Activated CD4-positive, alpha-beta T cell treated with anti-CD3 and anti-CD28 coated beads, Interleukin-2, amount 10 ng/mL, durations not matched to agents 24 days and 14 days (primary cell): ENCODE measurements at places on chromosomes 5 and 9. TPM values are rescaled to one million over a fixed set of nuclear protein-coding genes. Genes with fewer than 3 reads are reported as not detected.

Gene CACFD1
- total RNA-seq = 0.40 and 0.70 TPM in 2 replicates

Gene PGM5
- not detected in 2 replicates for total RNA-seq

Gene AK1
- 18.0 and 19.9 TPM in 2 replicates for total RNA-seq

Gene C9orf57
- not detected in 2 replicates for total RNA-seq

Gene NRARP
- total RNA-seq = 12.9 and 13.4 TPM in 2 replicates

DNA sequence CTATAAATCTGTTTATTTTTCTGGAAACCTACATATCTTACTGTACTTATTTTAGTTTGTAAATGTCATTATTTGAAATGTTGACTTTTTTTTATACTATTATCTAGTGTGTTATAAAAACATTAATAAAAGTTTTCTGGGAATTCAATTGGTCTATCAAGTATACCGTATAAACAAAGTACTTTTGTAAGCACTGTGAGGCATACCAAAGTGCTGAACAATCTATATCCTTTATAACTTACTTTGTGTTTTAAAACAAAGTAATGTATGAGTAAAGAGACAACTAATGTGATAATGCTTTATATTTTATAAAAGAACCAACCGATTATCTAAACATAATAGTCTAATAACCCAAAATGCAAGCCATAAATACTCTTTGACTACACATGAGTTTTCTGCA, 23.1 kb downstream of the EDIL3 start:
- no peaks in the 10 kb centered on the region for H3K27me3 ChIP-seq
- DNase-seq = no peak
- H3K4me3 ChIP-seq = no peak overlapping the region
- H3K36me3 ChIP-seq = no peaks in the 10 kb centered on the region

Gene CDC20B
- total RNA-seq = not detected in 2 replicates

Gene CCDC152
- total RNA-seq = 6.6 and 6.9 TPM in 2 replicates

Gene MEIKIN
- total RNA-seq = not detected in 2 replicates
